ENCODE measurements at places on chromosomes 5 and 9.

GRCh38 chr9:97545486-97545885, 44.0 kb downstream of the TMOD1 start:
- no peak for DNase-seq

DNA sequence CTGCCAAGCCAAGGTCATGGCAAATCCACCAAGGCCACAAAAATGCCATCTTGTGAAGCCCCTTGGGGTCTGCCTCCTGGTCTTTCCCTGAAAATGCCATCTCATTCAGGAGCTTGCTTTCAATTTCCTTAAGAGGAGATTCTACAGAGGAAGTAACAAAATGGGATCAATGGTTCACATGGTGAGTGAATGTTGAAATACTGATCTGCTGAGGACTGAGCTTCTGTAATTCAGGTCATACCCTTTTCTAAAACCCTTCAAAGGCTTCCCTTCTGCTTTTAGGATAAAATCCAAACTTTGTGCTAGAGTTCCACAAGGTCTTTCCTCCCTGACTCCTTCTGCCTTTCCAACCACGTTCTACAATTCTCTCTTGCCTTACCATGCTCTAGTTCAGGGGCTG, 24.7 kb upstream of the NR3C1 start:
- DNase-seq: no peak

DNA sequence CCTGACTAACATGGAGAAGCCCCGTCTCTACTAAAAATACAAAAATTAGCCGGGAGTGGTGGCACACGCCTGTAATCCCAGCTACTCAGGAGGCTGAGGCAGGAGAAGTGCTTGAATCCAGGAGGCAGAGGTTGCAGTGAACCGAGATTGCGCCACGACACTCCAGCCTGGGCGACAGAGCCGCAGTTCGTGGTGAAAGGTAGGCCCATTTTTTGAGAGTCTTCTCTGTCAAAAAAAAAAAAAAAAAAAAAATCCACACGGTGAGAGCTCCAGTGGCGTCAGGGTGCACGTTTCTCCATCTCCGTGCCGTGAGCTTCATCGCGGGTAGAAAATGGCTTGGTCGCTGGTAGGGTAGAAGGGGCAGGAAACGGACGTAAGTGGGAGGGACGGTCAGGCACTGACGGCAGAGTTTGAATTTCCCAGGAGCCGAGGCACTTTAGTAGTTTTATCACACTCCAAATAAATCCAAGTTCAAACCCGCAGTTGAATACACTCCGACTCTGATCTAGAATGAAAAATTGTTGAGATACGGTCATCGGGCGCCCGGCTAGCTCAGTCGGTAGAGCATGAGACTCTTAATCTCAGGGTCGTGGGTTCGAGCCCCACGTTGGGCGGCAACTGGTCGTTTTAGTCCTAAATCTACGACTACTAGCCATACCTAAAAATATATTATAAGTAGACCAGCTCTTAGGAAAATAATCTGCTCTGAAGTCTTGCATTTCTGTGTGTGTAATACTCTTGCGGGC, 2.4 kb upstream of the TRIM7 start:
- peak; percentile 93 for DNase-seq

GRCh38 chr9:93266521-93267001, 82.6 kb downstream of the WNK2 start:
- DNase-seq: no peak

GRCh38 chr5:1492757-1493156, 31.0 kb downstream of the LPCAT1 start:
- DNase-seq: peak; percentile 15

- no peak for DNase-seq
Observed at GRCh38 chr5:159061179-159061796, 38.4 kb downstream of the EBF1 start.

GRCh38 chr5:93019896-93020295, 561.1 kb downstream of the NR2F1-AS1 start:
- no peak for DNase-seq

DNA sequence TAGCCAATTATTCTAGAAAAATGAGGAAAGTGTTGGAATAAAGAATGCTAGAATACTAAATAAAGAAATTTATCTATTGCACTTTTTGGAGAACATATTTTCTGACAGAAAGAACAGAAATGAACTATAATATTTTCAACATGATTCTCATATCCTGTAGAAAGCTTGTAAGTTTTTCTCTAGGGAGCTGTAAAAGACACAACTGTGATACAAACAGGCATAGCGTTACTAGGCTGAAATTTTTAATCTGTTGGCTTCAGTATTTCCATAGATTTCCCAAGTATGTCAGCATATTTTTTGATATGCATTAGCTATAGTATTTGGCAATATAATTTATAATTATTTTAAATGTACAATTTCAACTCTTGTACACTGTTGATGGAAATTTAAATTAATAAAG, 31.3 kb downstream of the ANXA1 start:
- no peak for DNase-seq

DNA sequence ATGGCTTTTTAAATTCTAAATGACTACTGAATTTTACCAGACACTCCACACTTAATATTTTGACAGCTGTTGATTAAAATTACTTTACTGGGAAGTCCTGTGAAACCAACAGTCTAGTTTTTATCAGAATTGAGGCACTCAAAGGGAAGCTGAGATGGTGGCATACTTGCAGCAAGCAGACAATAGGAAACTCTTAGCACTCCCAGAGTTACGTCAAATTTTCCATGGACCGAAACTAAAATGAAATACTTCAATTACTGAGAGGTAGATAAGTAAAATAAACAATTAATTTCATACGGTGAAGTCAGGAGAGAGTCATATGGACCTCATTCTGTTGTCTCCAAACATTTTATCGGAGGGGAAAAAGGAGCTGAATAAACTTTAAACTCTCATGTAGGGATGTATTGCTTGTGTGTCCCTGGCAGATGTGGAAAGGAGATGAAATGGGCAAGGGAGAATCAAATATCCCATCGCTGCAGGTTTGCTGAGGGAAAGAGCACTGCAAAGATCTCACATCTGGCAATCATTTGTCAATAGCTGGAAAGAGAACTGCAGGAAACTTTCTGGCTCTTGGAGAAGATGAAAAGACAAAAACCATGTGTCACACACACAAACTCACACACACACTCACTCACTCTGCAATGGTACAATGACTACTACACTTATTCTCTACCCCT, 189.4 kb downstream of the BNC2 start:
- DNase-seq: no peak

- no peak for DNase-seq
Observed at GRCh38 chr5:61245486-61245885, 83.2 kb upstream of the SMIM15 start.

DNA sequence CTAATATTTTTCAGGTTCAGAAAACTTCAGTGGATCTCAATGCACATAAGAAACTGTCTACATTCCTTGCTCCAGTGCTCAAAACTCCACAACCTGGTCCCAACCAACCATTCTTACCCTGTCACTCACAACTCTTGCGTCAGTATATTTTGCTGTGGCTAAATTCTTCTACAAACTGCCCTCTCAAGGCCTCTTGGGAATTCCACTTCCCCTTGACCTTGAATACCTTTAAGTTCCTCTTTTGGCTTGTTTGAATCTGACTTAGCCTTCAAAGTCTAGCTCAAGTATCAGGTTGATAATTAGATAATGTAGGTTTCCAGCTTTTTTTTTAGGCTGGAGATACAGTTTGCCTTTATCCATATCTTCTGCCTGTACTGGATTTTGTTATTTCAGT, 128.3 kb downstream of the SLF1 start:
- no peak for DNase-seq

GRCh38 chr5:176381423-176381822, 7.0 kb downstream of the NOP16 start:
- no peak for DNase-seq

DNA sequence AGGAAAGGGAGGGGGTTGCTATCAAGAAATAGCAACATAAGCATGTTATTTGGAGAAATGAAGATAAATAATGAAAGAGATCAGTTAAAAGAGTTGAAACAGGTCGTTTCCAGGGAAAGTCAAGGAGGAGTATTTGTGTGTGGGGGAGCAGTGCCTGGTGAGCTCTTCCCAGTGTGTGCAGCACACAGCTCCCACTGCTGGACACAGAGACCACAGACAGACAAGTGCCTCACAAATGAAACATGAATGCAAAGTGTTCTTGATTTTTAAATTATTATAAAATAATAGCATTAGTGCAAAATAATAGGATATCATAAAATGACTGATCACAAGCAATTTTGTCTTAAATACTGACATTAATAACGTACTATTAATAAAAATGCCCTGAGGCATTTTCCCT, 40.8 kb downstream of the LIFR start:
- DNase-seq: no peak

DNA sequence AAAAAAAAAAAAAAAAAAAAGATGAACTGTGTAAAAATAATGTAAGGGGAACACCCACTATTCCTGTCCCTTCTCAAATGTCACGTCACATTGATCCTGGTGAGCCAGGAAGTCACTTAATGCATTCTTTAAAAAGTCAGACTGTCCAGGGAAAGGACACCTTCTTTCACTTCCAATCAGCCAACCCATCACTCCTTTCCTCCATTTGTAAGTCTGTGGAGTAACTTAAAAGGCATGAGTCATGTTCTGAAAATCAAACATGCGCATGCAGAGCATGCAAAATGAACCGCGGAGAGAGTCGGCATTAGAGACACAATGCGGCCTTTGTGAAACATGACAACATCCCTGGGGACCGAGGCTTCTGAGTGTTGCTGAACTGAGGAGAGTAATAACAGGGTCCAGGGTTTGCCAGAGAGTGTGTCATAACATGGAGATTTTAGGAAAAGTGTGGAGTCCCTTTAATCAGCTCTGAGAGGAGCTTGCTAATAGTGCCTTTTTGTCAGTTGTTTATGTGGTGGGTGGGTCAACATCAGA, 77.6 kb upstream of the SEMA6A start:
- DNase-seq: no peak

All from activated CD4-positive, alpha-beta T cell treated with anti-CD3 and anti-CD28 coated beads, Interleukin-2, Interleukin-6, amounts not matched to agents 100 ng/mL and 50 ng/mL, durations not matched to agents 16 hours and 8 hours (primary cell).